Erythroblast (primary cell): ENCODE measurements at places on chromosomes 1 and 21.
A peak's percentile ranks its signal among the peaks of the same experiment; 100 is the strongest.

DNA sequence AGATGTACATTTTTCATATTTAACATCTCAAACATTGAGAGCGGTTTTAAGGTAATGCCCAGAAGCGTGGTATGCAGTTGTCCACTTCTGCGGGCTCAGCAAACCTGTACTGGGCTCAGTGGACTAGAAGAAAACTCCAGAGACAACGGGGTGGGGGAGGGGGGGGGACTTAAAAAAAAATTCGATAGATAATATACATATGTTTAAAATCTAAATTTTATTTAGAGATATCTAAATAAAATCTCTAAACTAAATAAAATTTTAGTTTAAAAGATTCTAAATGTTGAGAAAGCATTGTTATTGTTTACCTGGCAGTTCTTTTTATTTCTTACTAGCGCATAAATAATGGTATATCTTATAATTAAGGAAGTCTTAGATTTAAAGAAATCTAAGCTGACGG, 1.1 kb upstream of the IL12RB2 start:
- no peak for DNase-seq

DNA sequence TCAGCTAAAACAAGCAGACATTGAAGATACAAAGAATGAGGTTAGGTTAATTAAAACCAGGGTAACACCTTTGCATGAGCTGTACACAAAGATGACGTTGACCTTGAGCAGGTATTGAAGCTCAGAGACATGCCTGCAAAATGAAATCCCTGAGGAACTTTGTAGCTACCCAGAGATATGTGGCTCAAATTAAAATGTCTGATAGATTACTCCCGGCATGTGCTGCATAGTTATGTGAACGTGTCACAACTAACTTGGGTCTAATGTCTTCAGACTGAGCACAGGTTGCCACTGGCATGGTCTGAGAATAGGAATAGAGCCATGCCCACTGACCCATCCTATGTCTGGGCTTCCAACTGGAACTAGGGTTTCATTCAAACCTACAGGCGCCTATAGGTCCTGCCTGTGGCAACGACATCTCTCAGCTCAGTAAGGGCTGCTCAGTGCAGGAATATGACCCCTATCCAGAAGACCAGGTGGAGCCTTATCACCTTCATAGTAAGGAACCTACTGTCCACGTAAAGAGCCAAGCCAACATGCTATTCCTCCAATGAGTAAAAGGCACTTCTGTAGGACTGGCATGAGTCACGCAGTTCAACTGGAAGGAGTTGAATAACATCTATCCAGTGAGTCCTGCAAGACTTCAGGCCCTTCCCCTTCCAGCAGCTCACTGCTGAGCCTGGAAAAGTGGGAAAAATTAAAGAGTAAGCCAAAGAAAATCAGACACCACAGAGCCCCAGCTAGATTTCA, 60.7 kb downstream of the PRKAB2 start:
- DNase-seq, result no peak

GRCh38 chr1:12338017-12338416, 108.2 kb downstream of the VPS13D start:
- DNase-seq, result no peak

GRCh38 chr1:21963477-21964217, 13.2 kb upstream of the CELA3B start:
- DNase-seq, result no peak

DNA sequence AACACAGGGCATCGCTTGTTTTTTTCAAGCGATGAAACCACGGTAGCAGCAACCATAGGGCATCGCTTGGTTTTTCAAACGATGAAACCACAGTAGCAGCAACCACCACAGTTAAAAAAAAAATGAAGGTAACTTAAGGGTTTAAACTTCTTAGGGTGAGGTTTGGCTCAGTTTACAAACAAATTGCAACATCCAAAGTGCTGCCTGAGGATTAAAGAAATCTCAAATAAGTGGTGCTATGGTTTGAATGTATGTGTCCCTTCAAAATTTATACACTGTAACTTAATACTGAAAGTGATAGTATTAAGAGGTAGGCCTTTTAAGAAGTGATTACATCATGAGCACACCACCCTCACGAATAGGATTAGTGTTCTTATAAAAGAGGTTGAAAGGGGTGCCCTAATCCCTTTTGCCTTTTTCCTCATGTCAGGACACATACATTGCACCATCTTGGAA, 6.4 kb upstream of the GBP5 start:
- no peak for DNase-seq

DNA sequence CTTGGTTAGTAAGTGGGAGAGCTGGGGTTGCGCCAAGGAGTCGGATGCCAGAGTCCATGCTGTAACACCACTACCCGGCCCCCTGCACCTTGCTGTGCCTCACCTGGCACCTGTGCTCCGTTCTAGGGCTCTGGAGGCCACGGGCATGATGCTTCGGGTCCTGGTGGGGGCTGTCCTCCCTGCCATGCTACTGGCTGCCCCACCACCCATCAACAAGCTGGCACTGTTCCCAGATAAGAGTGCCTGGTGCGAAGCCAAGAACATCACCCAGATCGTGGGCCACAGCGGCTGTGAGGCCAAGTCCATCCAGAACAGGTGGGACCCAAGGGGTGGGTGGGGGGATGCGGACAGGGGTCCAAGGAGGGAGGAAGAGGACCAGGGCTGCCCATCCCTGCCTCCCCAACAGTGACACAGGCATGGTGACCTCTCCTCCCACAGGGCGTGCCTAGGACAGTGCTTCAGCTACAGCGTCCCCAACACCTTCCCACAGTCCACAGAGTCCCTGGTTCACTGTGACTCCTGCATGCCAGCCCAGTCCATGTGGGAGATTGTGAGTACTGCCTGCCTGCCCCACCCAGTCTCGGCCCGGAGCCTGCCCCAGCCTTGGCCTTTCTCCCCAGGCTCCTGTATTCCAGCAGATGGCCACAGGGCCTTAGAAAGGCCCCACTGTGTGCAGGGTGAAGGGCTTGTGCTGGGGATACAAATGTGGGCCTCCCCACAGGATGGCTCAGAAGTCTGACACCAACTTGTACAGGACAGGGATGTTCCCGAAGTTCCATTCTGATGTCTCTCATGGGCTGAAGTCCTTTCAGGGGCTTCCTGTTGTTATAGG, 9.6 kb upstream of the HTR6 start:
- DNase-seq, result no peak

GRCh38 chr1:51897699-51898031, 19.1 kb upstream of the NRDC start:
- DNase-seq, result no peak

GRCh38 chr1:38489844-38490270, 369.7 kb downstream of the RRAGC start:
- DNase-seq, result peak; percentile 25

GRCh38 chr1:3898994-3899753, 898 bp downstream of the C1orf174 start:
- peak; percentile 73 for DNase-seq

GRCh38 chr21:34988139-34988538, 61.0 kb downstream of the RUNX1 start:
- no peak for DNase-seq

- no peak for DNase-seq
These were observed 24.1 kb downstream of the UBR4 start for GRCh38 chr1:19186001-19186400.

- DNase-seq, result no peak
These were observed 33.1 kb downstream of the PGBD5 start for GRCh38 chr1:230392920-230393521.

- DNase-seq, result no peak
These were observed 105.2 kb upstream of the PALMD start for GRCh38 chr1:99540744-99541143.

DNA sequence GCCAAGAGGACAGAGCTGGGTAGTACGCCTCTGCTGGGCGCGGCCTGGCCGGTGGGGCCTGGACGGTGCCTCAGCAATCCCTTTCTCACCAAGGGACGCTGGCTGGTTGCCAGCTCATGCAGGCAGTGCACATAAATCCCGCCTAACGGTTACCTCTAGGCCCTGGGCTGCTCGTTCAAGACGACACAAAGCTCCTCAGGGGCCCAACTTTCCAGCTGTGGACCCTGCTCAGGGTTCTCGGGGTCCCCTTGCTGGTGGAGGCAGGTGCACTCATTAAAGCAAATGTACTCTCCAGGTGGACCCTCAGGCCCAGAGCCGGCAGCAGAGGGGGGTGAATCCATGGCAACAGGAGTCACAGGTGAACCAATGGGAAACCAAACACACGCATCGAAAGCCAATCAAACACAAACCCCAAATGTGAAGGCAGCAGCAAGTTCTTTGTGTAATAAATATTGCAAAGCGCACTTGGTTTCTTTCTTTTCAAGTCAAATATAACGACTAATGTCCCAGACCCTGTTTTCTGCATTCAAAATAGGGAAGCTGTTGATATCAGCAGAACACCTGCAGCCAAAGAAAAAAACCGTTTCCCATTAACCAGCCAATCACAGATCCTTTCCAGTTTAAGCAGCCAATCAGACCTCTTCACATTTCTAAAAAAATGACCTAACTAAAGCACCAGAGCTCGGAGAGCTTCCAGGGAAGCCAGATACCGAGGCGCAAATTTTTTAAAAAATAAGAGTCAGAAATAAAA, 26.1 kb upstream of the CLSTN1 start:
- DNase-seq, result peak; percentile 15

DNA sequence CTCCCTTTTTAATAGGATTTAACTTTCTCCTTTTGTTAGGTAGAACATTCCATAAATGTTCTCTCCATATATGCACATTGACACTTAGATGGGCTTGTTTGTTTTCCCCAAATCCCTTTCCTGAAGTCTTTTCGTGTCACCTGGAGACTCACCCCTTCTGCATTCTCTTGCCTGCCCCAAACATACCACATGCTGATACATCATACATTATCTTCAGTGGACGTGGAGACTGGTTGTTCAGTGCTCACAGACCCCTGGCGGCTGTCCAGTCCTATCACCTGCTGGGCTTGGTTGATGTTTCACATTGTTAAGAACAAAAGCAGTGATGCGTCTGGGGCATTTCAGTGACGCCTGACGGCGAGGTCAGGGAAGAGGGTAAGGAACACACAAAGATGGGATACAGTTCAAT, 22.2 kb downstream of the FMOD start:
- no peak for DNase-seq

GRCh38 chr1:58670181-58670580, 29.7 kb downstream of the MYSM1 start:
- DNase-seq, result no peak

DNA sequence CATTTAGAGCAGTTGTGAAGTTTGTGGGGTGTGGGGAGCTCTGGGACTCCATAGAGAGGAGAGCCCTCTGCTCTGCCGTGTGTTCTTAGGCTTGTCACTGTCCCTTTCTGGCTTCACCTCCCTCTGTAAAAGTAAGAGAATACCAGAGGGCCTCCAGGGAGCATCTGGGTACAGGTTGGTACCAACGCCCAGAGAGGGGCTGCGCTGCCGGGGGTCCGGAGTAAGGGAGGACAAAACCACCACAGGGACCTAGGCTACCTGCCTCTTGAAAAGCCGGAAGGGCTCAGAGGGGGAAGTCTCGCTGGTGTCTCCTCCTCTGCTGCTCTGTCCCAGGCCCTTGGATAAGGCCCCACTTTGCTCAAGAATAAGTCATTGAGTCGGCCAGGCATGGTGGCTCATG, 3.1 kb upstream of the TINAGL1 start:
- no peak for DNase-seq
